ENCODE measurements at places on chromosomes 6 and 20.

GRCh38 chr6:79375635-79376337, 141.3 kb upstream of the HMGN3 start:
- no peak for DNase-seq

DNA sequence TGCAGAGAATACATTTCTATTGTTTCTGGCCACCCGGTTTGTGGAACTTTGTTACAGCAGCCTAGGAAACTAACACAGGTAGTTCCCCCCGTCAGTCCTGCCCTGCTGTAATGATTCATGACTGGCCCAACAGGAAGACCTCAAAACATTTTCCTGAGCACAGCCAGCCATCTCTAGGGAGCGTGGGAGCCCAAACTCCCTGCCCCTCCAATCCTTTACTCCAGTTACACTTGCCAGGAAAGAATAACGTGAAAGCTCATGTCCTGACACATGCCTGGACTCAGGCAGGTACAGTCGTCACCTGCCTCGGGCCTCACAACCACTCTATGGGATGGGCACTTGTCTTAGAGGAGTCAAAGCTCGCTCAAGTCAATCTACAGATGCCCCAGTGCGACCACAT, 8.4 kb downstream of the TXNDC5 start:
- DNase-seq = no peak

DNA sequence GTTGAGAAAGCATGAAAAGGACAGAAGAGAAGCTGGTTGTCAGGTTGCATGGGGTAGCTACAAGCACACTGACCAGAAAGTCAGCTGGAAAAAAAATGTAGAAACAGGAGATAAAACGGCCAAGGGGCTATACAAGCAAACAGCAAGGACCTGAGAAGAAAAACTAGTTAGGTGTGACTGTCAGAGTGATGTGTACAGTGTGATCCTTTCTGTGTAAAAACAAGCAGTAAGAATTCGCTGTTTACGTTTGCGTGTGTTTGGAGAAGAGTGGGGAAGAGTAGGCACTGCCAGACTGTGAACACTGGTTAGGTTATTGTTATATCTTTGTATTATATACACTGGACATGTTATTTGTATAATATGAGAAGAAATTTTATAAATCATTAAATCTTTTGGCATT, 28.1 kb downstream of the PTPN1 start:
- DNase-seq = no peak

- no peak for DNase-seq
Observed at GRCh38 chr6:170074435-170074834, 216.4 kb downstream of the DLL1 start.

- no peak for DNase-seq
Observed at GRCh38 chr20:51067792-51068191, 44.9 kb upstream of the KCNG1 start.

DNA sequence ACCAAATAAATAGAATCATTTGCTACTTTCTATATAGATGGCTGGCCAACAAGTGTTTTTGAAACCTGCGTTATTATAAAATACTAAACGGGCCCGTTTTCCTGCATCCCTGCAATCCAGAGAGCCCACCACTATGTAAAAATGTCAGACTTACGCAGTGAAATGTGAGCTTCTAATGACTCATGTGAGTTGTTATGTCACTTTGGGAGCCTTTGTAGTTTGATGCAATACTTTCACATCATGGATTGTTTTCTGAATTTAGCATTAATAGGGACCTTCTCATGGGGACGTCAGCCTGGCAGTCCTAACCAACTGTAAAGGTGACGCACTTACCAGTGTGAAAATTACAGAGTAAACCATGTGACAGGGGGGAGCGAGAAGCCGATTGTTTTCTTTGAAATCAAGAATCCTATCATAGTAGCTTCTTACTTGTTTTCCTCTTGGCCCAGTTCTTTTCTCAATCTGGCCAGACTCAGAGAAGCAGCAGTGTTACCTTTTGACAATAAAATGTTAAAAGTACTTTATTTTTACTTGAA, 75.3 kb downstream of the SSR1 start:
- no peak for DNase-seq

- DNase-seq = no peak
Observed at GRCh38 chr20:37759052-37759553, 65.3 kb downstream of the CTNNBL1 start.

DNA sequence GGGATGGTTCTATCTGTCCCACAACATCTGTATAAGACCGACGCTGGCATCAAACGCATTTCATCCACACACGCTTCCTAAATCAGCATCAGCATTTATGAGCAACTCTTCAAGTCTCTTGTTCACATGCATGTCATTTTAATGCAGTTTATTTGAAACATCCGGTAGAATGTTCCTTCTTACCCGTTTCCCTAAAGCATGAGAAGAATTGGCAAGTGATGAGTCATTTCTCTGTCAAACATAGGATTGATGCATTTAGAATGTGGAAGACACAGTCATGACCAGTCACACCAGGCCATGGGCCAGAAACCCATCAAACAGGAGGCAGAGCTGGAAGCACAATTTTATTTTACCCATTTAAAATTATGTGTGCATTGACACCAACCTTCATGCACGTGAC, 122.8 kb downstream of the UST start:
- DNase-seq = no peak

GRCh38 chr6:971981-972640, 279.2 kb upstream of the EXOC2 start:
- DNase-seq = no peak

DNA sequence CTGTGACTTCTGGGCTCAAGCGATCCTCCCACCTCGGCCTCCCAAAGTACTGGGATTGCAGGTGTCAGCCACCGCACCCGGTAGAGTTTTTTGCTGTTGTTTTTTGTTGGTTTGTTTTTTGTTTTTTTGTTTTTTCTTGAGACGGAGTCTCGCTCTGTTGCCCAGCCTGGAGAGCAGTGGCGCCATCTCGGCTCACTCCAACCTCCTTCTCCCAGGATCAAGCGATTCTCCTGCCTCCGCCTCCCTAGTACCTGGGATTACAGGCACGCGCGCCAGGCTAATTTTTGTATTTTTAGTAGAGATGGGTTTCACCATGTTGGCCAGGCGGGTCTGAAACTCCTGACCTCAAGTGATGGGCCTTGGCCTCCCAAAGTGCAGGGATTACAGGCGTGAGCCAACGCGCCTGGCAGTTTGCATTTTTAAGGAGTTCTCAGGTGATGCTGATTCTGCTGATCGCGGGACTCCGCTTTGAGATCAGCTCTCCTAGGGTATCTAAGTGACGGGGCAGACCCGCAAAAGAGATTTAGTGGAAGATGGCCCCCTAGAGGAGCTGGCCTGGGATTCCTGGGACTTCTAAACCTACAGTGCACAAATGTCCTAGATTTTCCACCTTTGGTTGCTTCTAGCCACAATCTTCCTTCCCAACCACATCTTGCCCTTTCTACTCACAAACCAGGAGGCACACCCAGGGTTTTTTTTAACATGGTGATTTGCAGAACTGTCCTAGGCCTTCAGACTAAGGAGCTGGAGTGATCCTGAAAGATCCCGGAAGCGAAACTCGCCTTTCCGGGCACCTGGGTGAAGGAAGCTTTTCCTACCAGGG, 45.2 kb downstream of the DPPA5 start:
- DNase-seq = peak; percentile 8

DNA sequence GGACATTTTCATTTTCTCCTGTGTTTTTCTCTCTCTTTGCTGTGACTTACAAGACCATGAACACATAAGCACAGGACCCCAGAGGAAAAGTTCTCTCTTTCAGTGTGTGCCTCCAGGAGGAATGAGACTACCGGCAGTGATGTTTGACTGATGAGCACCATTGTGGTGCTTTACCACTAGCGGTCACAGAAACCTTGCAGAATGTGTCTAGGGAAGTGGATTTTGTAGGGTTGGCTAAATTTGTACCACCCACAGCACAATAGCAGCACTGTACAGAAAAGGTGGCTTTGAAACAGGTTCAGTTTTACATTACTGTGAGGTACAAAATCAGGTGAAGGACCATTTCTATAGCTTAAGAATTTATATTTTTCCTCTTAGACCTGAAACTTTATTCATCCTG, 301.9 kb upstream of the SUPT3H start:
- no peak for DNase-seq

DNA sequence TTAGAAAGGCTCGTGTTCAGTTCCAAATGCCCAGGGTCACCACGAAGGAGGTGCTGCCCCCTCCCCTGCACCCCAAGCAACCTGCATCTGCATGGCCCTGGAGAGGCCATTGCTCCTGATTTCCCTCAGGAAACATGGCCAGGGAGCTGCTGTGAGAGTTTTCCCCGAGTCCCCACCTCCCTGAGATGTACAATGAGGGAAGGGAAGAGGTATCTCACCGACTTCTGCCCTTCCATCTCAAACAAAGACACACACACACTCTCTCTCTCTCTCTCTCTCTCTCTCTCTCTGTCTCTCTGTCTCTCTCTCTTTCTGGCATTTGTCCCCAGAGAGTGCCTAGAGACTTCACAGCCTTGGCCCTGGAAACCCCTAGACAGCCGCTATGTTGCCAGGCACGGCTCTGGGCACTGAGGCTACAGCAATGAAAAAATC, 120.4 kb downstream of the MRPL14 start:
- no peak for DNase-seq

- DNase-seq = no peak
Observed at GRCh38 chr6:89313006-89313405, 2.1 kb downstream of the GABRR2 start.

GRCh38 chr6:69164564-69165229, 529.6 kb downstream of the ADGRB3 start:
- DNase-seq = no peak

- peak; percentile 21 for DNase-seq
Observed at GRCh38 chr6:49462599-49462926, 490 bp downstream of the MMUT start.

- no peak for DNase-seq
Observed at GRCh38 chr20:17910828-17911294, 57.7 kb downstream of the SNX5 start.

DNA sequence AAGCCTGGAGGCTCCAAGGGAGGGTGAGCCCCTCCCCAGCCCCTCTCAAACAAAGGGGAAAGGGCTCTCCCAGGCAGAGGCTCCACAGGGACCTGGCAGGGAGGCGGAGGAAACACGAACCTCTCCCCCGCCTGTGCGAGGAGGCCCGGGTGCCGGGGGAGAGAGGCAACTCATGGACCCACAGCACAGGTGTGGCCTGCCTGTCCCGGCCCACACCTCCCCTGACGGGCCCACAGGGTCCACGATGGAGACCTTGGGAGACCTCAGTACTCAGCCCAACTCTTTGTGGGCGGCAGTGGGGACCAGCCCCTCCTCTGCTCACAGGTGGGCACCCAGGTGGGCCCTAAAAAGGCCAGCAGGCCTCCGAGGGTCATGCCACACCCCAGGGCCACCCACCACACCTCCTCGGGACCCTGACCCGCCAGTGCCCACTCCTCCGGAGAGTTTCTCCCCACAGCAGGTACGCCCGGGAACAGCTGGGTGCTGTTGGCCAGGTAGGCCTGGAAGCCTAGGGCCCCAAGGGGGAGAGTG, 12.2 kb downstream of the LAMA5 start:
- DNase-seq = no peak

- DNase-seq = no peak
Observed at GRCh38 chr6:13725570-13725969, 13.9 kb upstream of the RANBP9 start.

DNA sequence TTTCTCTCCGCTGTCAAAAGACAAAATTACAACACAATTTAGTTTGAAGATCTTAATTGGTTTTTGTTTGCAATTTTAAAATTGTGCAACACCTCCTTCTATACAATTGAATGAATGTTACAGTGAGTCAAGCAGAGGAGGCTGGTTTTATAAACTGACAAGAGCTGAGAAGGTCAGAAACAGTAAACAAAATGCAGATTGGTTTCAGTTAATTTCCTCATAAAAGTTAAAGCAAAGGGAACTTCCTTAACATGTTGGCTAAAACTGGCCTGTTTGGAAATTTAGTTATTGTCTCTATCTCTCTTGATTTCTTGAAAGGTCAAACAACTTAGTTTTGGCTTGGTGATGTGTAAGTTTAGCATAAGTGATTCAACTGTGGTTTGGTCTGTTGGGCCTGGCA, 22.2 kb downstream of the KHDC1L start:
- DNase-seq = no peak

- no peak for DNase-seq
Observed at GRCh38 chr20:23042270-23042669, 7.2 kb downstream of the SSTR4 start.

GRCh38 chr20:1833728-1834726, 61.2 kb upstream of the SIRPA start:
- no peak for DNase-seq

GRCh38 chr6:68333442-68333841, 301.6 kb upstream of the ADGRB3 start:
- no peak for DNase-seq

- no peak for DNase-seq
Observed at GRCh38 chr6:127207591-127208120, 59.0 kb upstream of the RNF146 start.

DNA sequence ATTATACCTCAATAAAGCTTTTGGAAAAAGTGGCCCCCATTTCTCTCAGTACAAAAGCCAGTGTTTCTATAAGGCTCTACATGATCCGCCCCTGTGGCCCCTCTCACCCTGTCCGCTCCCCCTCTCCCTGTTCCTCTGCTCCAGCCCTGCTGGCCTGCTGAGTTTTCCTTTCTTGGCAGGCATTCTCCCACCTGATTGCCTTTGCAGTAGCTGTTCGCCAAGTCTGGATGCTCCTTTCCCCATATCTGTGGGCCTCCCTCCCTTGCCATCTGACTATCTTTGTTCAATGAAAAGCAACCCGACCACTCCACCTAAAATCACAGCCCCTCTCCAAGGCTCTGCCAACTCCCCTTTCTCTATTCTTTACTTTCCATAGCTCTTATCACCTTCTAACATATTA, 33.2 kb downstream of the CDH22 start:
- DNase-seq = no peak

DNA sequence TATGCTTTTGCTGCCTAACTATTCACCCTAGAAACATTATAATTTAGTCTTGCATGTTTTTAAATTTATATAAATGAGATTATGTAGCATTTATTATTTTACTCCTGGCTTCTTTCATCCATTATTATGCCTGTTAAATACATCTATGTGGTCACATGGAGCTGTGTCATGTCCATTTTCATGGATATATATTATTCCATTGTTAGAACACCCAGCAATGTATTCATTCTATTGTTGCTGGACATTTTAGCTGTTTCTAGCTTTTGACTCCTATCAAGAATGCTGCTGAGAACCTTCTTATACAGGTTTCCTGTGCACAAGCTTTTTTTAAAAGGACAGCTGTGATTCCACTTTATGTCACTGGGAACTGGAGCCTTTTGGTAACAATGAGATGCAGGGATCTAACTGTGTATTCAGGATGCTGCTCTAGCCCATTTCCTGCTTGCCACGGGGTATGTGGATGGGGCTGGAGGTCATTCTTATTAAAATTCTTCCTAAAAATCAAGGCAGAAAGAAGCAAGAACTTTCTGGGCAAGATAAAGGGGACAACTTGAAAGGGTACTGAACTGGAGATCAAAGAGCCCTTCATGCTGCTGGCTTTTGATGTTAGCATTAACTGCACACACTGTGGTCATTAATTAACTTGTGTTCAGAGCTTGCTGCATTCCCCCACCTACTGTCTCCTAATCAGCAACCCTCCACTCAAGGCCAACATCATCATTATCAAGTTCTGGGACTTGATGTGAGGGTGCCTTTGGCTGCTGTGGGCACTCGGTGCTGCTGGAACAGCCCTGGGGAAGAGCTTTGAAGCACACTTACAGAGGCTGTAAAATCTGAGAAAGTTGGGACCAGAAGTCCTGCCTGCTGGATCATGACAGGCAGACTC, 96.6 kb upstream of the AKIRIN2 start:
- no peak for DNase-seq
